ENCODE measurements at places on chromosomes 1 and 21. TPM values are rescaled to one million over a fixed set of nuclear protein-coding genes. Genes with fewer than 3 reads are reported as not detected.

The SPOCD1 gene
- 0.55 TPM for total RNA-seq

- no peak for DNase-seq
Observed at GRCh38 chr1:235298758-235299157, 29.2 kb downstream of the ARID4B start.

The EPHA10 gene
- 0.71 TPM for total RNA-seq

- no peak for DNase-seq
Observed at GRCh38 chr21:31975491-31975890, 102.7 kb downstream of the HUNK start.

DNA sequence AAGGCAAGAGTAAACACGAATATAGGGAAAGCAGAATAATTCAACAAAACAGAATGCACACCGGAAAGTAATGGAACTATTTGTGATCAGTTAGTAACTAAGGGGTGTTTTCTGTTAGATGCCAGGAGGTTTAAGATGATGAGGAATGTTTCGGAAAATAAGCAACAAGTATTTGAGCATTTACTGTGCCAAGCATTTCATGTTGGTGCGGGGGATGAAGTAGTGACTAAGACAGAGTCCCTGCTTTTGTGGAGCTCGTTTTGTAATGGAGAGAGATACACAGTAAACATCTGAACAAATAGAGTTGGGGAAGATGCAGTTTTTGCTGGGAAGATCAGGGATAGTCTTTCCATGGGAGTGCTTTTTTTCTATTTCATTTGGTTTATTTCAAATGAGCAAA, 78.7 kb downstream of the DYRK1A start:
- no peak for DNase-seq

GRCh38 chr1:243738020-243738419, 112.0 kb downstream of the AKT3 start:
- no peak for DNase-seq

Measured in sigmoid colon (tissue), 7 donors.